WTC11 (cell line): ENCODE measurements at places on chromosomes 5 and 9.

DNA sequence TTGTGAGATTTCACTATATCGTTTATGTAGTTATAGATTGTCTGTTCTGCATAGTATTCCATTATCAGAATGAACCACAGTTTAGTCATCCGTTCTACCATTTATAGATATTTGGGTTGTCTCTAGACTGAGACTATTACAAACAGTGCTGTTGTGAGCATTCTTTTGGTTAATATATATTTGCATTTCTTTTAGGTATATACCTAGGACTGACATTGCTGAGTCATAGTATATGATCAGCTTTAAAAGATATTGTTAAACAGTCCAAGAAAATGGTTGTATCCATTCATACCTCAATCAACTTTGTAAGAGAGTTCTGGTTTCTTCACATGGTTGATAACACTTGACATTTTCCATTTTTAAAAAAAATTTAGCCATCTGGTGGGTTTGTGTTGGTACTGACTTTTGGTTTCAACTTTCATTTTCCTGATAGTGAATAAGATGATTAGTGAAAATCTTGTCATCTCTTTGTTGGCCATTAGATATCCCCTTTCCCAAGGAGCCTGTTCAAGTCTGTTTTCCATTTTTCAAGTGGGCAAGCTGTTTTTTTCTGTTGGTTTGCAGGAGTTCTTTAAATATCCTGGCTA lies 22.9 kb upstream of the ADAM19 start:
- no peak for DNase-seq

DNA sequence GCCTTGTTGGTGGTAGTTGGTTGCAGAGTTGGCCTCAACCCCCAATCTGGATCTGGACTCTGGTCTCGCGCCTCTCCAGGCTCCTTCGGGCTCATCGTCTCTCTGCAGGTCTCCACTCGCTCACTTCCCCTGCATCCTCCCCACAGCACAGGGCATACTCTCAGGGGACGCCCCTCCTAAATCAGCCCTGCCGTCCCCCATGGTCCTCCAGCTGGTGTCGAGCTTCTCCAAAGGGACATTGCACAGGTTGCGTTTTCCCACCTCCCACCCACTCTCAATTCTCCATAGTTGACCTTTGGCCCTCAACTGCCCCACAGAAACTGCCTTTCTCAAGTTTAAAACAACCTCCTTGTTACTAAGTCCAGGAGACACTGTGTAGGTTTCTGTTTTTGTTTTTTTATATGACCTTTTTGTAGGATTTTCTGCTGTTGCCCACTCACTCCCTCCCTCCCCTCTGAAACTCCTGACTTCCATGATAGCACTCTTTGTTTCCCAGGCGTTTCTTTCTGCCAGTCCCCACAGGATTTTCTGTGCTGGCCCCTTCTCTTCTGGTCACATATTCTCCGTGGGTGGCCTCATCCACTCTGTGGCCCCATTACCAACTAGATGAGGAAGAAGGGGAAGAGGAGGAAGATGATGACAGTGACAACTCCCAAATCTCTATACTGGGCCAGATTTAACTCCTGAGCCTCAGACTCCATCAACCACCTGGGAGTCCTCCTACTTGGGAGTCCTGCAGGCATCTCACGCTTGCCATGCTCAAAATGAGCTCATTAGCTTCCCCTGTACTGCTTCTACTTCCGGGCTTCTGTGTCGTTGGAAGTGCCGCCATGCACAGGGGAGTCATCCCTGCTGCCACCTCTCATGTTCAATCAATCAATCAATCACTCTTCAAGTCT lies 50.3 kb downstream of the ALG2 start:
- no peak for DNase-seq

GRCh38 chr5:107456281-107456715 lies 214.4 kb downstream of the EFNA5 start:
- no peak for DNase-seq

DNA sequence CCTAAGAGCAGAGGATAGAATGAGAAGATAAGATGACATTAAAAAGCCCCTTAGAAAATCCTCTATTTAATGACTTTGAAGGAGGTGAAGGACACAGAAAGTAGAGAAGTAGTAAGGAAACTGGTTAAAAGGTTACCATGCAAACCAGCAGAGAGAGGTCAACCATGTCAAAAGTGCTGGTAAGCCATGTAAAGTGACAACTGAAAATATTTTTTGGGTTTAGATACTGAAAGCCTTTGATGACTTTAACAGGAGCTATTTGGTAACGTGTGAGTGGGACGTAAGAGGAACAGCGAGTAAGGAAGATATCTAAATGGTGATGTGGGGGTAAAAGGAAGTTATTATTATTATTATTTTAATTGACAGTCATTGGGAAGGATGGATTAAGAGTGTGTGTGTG lies 56.9 kb downstream of the MACIR start:
- DNase-seq = no peak

DNA sequence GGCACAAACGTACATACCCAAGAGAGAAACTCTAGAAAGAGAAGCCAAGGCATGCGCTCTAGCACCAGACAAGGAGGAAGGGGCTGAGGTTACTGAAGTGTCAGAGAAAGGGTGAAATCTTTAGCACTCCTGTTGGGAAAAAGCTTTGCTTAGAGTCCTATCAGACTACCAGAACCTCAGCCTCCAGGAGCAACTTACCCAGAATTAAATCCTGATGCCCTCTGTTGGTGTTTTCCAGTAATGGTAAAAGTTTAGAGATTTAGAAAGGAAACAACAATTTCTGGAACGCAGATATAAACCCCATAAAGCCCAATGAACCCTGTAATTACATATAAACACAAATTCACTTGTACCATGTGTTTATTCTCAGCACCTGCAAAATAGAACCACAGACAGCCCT lies 33.2 kb upstream of the ASTN2 start:
- no peak for DNase-seq

DNA sequence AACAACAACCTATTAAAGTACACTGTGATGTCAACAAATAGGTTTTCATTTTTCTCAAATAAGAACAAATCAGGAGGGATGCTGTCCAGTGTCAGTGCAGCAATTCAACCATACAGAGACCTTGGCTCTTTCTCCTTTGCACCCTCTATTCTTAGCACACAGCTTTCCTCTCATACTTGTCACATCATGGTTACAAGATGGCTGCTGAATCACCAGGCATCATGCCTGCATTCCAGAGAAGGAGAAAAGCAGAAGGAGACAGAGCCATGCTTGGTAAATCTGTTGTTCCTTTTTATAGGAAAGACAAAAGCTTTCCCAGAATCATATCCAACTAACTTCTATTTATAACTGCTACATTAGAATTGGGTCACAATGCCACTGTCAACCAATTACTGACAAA lies 124.7 kb upstream of the VLDLR start:
- no peak for DNase-seq

GRCh38 chr9:33437205-33437604 lies 10.2 kb downstream of the AQP3 start:
- DNase-seq = no peak
